Stimulated activated CD8-positive, alpha-beta memory T cell treated with anti-CD3 and anti-CD28 coated beads, Interleukin-7, amount 100 ng/mL, for 4 hours (primary cell): ENCODE measurements at places on chromosomes 16 and 17.

DNA sequence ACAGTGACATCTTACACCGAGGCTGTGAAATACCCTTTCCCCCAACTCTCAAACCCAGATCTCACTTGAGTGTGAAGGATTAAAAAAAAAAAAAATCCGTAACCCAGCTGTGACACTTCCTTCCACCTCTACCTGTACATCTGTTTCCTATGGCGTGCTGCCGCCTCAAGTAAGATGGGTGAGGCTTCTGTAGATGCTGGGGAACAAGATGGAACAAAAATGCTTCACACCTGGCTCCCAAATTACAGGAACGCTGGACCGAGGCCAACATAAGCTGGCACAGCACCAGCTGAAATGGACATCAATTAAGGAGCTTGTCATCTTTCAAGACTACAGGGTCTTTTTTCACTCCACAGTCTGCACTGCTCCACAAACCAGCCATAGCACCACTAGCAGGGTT lies 95.9 kb downstream of the HIC1 start:
- no peak for DNase-seq

GRCh38 chr17:33135691-33136090 lies 144.0 kb downstream of the SPACA3 start:
- no peak for DNase-seq

GRCh38 chr17:57911834-57912673 lies 43.2 kb downstream of the CUEDC1 start:
- DNase-seq: no peak

DNA sequence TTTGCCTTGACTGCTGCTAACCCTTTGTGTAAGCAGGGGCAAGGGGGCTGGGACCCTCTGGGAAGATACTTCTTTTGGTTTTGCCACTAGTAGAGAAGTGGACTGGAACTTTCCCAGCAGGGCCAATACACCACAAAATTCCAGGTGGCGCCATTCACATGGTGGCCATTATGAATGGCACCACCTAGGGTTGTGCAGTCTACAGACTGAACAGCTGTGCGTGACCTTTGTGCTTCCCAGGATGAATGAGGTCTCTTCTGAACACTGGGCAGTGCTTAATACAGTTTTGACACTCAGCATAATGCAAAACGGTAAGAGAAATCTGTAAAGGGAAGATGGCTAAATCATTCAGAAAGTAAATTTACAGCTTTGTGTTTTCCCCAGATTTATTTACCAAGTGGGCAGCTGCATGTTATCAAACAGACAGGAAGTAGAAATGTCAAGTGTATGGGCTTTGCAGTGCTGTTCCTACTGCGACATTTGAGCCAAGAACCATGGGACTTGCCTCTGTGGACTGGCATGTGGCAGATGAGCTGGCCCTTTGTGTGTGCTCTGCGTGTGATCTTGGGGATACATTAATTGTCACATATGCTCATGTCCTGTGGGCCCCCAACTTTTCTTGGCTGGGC lies 9.2 kb downstream of the SYT17 start:
- no peak for DNase-seq

DNA sequence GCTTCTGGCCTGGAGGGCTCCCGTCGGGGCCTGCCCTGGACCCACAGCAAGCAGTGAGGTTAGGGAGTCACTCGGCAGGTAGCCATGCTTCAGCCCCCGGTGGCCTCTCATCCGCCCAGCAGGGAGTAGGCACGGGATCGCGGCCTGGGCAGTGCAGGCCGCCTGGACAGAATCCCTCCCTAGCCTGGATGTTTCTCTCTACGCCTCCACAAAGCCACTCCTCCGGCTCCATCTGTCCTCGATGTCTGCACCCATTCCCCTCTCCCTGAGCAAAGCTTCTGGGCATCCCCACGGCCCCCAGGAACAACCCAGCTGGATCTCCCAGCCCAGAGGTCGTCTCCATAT lies 145.2 kb downstream of the RBFOX3 start:
- DNase-seq: no peak

- no peak for DNase-seq
Measured at GRCh38 chr16:55035956-55036355, 105.3 kb downstream of the IRX5 start.

GRCh38 chr17:57086069-57086930 lies 1.3 kb downstream of the AKAP1 start:
- DNase-seq: no peak

GRCh38 chr16:71780521-71781089 lies 28.0 kb downstream of the AP1G1 start:
- no peak for DNase-seq

GRCh38 chr17:73710095-73710592 lies 65.9 kb upstream of the SDK2 start:
- DNase-seq: peak; percentile 26
